ENCODE measurements at places on chromosomes 3 and 15. TPM values are rescaled to one million over a fixed set of nuclear protein-coding genes. Genes with fewer than 3 reads are reported as not detected.

CCR4 gene
- 89.1 TPM for polyA plus RNA-seq

ARL14 gene
- not detected for polyA plus RNA-seq

COL6A5 gene
- polyA plus RNA-seq = not detected

MITF gene
- polyA plus RNA-seq = not detected

GOLGA6A gene
- polyA plus RNA-seq = not detected

RARB gene
- polyA plus RNA-seq = 0.20 TPM

VPS33B gene
- polyA plus RNA-seq = 9.4 TPM

TMEM207 gene
- polyA plus RNA-seq = not detected

IGF2BP2 gene
- polyA plus RNA-seq = not detected

TEX55 gene
- polyA plus RNA-seq = not detected

SH2D7 gene
- polyA plus RNA-seq = not detected

PRR23A gene
- polyA plus RNA-seq = not detected

ZBTB20 gene
- polyA plus RNA-seq = 10.1 TPM

ZNF660 gene
- polyA plus RNA-seq = 0.83 TPM

AP3B2 gene
- polyA plus RNA-seq = not detected

All from CD4-positive, CD25-positive, alpha-beta regulatory T cell (primary cell).